SK-MEL-5 (cell line): ENCODE measurements at places on chromosomes 5 and 9.

- DNase-seq, result peak; percentile 48
Observed at GRCh38 chr5:27708534-27708933, 670.1 kb upstream of the CDH9 start.

- no peak for DNase-seq
Observed at GRCh38 chr9:109320331-109320741, 523 bp downstream of the EPB41L4B start.

- DNase-seq, result peak; percentile 30
Observed at GRCh38 chr9:81394881-81395675, 294.3 kb downstream of the TLE1 start.

DNA sequence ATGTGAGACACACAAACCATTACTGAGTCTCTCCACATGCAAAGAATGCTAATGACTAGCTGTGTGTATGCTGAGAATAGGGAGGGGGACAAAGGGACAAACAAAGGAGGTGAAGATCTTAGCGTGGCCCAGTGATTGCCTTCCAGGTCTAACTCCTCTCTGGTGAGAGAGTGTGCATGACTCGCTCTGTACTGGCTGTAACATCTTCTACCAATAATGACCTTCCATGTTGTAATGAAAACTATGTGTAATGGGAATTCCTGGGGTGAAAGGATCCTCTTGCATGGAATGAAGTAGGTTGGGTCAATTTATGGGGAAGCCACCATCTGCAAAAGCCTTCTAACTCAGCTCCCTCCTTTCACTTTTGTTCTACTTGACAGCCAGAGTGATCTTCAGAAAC, 24.4 kb upstream of the GPR151 start:
- no peak for DNase-seq

DNA sequence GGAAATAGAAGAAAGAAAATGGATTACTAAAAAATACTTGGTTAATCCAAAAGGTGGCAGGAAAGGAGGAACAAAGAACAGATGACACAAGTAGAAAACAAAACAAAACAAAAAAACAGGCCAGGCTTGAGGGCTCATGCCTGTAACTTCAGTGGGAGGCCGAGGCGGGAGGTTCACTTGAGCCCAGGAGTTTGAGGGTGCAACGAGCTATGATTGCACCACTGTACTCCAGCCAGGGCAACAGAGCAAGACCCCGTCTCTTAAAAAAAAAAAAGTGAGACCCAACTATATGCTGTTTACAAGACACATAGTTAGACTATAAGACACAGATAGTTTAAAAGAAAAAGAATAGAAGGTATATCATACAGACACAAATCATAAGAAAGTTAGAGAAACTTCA, 59.5 kb downstream of the AK8 start:
- DNase-seq, result no peak

DNA sequence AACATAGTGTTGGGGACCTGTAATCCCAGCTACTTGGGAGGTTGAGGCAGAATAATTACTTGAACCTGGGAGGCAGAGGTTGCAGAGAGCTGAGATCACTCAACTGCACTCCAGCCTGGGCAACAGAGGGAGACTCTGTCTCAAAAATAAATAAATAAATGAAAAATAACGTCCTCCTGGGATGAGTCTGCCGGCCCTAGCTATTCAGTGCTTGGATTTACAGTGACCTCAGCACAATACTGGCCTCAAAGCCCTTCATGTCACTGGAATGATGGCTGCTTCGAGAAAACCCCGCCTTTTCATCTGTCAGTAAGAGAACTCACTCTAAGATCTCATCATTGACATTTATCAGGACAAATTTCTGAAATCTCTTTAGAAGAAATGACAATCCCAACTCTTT, 35.5 kb downstream of the SOX30 start:
- DNase-seq, result no peak

DNA sequence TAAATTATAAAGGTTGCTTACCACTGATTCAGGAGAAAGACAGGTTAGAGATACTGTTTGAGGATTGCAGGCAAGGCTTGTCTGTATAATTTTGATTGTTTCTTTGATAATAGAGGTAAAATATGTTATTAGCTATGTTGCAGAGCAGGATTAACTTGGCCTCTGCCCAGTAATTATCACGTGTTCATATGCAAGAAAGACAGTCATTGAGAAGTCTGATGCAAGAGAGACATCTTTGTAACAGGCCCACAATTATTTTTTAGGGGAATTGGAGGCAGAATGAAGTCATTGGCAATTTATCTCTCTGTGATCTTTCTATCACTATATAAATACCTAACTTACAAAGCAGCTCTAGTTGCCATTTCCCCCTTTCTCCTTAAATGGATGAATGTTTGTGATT, 46.0 kb downstream of the SLC44A1 start:
- peak; percentile 89 for DNase-seq

- no peak for DNase-seq
Observed at GRCh38 chr5:150335778-150336177, 21.7 kb upstream of the TCOF1 start.

DNA sequence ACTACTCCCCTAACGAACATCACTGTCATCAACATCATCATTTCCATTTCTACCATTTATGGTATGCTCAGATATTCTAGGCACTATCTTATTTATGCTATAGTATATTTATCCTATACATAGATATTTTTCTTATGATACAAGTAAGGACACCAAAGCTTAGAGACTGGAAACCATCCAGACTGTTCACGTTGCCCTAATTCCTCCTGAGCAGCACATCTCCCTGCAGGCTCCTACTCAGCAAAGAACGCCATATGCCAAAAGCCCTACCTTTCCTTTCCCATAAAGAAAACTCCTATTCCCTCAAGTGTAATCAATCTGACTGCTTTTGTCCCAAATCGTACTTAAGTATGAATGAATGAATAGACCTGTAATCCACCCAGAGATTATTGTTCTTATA, 247.0 kb downstream of the PRELID2 start:
- no peak for DNase-seq
